ENCODE measurements at places on chromosomes 7 and 10. TPM values are rescaled to one million over a fixed set of nuclear protein-coding genes. Genes with fewer than 3 reads are reported as not detected.

The COX19 gene
- total RNA-seq = 12.5 TPM

The FAM149B1 gene
- 37.4 TPM for total RNA-seq

The ELFN1 gene
- total RNA-seq = 2.3 TPM

The MRLN gene
- not detected for total RNA-seq

The ARL4A gene
- total RNA-seq = 13.8 TPM

The EN2 gene
- not detected for total RNA-seq

The SOSTDC1 gene
- total RNA-seq = not detected

The NPFFR1 gene
- not detected for total RNA-seq

Measured in articular chondrocyte of knee joint (primary cell).